ENCODE measurements at places on chromosomes 13 and 19. TPM values are rescaled to one million over a fixed set of nuclear protein-coding genes. Genes with fewer than 3 reads are reported as not detected.

ZNF556 gene
- not detected for total RNA-seq

TBXA2R gene
- total RNA-seq = 2.9 TPM

SLITRK5 gene
- total RNA-seq = 0.05 TPM

DNA sequence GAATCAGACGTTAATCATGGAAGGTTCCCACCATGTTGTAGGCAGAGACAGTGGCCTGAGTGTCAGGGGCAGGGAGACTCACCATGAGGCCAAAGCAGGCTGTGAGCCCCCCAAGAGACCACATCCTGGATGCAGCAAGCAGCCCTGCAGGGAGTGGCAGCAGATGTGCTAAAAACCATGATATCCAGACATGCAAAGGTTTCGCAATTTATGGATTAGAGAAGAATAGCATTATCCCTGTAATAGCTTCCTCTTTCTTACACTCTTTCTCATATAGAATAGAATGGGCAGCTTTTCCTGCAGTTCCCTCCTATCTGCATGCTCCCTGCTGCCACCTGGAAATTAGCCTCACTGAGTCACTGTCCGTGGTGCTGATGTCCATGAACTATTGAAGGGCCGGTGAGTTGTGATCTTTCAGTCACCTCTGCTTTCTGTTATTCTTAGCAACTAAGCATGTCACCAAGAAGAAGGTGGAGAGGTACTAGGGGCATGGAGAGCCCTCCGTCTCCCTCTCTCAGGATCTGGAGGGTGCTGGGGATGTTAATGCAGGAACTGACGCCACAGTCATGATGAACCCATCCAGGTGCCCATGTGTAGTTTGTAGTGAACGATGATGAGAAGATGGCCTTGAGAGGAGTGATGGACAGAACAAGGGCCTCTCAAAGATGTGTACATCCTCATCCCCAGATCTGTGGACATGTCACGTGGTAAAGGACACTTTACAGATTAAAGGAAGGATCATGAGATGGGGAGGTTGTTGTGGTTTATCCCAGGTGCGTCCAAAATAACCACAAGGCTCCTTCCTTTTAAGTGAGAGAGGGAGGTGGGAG is 9.9 kb downstream of the CEACAM4 start:
- DNase-seq = no peak

DNA sequence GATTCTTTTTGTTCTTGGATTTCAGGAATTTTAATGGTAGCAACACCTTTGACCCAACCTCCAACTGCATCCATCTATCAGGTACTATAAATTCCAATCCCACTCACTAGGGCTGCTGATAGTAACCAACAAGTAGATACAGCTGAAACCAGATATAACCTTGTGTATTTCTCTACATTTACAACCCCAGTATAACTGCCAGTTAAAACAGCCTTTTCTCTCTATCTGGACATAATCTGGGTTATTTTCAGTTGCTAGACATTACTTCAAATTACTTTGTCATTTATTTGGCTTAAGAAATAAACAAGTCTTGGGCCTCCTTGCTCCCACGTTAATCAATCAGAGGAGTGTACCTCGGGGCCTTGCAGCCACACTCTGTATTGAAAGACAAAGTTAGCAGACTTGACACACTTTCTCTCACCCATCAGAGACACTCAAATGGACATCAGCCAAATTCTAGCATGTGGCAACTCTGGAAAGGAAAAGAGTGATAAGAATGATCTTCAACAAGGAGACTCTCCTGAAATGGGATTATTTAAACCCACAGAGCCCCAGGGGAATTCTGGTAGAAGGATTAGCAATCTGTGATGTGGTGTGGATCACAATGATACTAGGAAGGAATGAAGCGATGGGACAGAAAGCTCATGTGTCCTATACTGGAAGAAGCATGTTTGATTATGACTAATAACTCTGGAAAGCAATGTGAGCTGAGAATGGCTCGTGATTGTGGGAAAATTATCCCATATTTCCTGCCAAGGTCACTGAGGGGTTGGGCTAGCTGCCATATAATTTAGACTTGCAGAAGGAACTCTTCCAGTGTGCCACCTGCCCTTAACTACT is 157.5 kb downstream of the FLT1 start:
- peak; percentile 27 for DNase-seq

Data from heart right ventricle (tissue), 16 donors.